Cerebellum (tissue), 4 donors: ENCODE measurements at places on chromosomes 16 and 17.

GRCh38 chr16:73280388-73280787 lies 232.5 kb upstream of the ZFHX3 start:
- no peak for DNase-seq

- no peak for DNase-seq
These were observed 88.1 kb upstream of the ASIC2 start for GRCh38 chr17:33381201-33381600.

- peak; percentile 70 for DNase-seq
These were observed 13.7 kb downstream of the HIC1 start for GRCh38 chr17:2068519-2069051.

GRCh38 chr16:11303405-11304138 lies 22.4 kb upstream of the PRM1 start:
- DNase-seq, result no peak

DNA sequence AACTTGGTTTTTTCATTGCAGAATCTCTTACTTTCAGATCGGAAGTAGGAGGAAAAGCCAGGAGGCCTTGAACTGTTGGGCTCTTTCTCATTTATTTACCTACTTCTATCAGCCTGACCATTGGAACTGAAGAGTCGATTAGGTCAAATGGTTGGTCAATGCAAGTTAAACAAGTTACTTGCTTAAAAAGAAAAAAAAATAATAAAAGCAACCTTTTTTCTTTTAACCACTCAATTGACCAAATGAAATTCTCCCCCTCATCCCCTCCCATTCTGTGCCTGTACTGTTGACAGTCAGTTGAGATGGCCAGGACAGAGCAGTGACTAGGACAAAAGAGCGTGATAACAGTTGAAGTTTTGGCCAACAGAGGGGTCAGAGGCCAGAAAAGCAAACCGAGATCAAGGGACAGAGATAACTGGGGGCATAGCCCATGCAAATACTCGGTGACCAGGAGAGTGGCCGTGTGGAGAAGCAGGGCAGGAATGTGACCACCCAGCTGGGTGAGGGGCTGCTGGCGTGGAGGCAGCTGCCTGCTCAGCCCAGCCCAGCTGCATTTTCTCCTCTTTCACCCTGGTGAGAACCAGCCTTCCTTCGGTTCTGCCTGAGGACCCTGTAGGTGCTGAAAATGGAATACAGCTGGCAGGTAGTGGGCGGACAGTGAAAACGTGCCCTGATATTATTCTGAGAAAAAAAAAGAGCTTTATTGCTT lies 72.2 kb downstream of the HS3ST3B1 start:
- no peak for DNase-seq

- no peak for DNase-seq
These were observed 101.0 kb downstream of the SYCE1L start for GRCh38 chr16:77300256-77300655.

DNA sequence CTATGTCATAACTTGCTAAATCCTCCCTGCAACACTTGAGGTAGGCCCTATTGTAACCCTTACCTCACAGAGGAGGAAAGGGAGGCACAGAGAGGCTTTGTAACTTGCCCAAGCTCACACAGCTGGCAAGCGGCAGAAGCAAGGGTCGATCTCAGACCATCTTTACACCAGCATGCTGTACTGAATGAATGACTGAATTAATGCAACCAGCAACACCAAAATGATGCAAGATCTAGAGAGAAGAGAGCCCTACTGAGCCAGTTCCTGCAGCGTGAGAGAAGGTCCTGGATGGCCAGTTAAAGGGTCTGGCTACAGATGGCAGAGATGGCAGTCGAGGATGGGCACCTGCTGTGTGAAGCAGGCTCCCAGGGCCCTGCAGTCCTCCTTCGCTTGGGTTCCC lies 8.2 kb upstream of the KLHL36 start:
- no peak for DNase-seq

- no peak for DNase-seq
These were observed 6.4 kb upstream of the RAB40C start for GRCh38 chr16:583470-583814.

GRCh38 chr17:22202702-22203101 lies 510.4 kb downstream of the KCNJ18 start:
- no peak for DNase-seq

DNA sequence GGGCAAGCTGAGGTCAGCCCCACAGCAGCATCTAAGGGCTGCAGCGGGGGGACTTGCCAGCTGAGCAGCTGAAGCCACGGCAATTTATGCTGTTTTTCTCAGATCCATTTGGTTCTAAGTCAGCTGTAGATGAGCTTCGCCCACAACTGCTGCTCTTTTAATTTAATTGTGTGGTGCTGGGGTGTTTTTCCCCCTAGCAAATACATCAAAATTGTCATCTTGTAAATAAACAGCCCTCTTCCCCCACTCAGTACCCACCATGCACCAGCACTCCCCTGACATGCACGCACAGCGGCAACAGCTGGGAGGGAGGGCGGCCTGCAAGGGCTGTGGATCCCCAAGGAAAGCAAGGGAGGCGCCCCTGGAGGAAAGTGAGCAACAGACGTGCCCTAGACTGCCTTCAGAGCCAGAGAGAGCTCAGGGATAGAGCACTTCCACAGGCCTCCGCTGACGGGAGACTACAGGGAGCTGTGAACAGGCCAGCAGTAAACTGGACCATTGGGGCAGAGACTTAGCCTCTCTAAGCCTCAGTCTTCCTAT lies 149.5 kb downstream of the TMEM132E start:
- no peak for DNase-seq

GRCh38 chr17:59423137-59423724 lies 91.8 kb downstream of the YPEL2 start:
- DNase-seq, result no peak

GRCh38 chr16:4514606-4515005 lies 24.0 kb downstream of the CDIP1 start:
- no peak for DNase-seq

DNA sequence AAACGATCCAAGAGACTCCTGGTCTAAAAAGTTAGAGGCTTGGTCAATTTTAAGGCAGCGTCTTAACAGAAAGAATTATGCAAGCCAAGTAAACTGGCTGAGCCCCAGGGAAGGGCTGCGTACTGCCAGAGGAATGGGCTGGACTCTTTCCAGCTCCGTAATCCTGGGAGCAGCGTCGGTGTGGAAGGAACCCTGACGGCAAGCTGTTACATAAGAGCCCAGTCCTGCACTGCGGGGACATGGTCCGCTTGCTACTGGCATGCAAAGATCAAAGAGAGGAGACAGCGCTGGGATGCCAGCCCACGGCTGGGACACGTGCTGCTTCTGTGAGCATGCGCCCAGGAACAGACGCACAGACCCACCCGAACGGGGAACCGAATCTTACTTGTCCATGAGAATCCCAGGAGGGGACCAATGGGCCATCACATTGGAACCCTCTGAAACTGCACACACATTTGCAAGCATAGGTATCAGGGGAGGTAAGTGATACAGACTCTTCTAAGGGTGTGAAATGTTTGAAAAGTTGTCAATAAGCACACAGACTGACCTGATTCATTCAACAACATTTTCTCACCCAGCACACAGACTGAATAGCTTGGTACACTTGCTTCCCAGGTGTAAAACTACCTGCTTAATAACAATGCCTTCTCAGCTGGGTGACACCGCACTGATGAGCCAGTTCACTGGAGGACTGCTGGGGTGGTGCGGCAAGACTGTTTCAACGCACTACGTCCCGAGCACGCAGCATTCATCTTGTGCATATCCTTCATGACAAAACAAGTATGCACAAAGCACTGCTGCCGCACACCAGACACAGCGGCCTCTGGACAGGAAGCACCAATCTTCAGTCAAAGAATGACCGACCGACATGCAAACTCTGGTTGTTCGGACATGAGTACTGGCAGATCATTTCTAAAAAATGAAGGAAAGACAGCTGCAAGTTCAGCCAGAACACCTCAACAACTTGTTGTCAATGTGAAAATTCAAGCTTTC lies 94.9 kb downstream of the ANKRD11 start:
- peak; percentile 91 for DNase-seq

DNA sequence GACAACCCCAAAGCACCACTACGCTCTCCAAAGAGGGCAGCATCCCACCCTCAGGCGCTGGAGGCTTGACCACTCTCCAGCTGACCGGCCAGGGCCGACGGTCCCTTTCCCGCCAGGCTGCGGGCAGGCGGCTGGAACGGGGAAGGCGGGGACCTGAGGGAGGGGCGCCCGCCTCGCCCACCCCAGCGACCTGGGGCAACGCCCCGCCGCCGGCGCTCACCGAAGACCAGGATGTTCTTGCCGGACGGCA lies 431 bp downstream of the DYNC1LI2 start:
- DNase-seq, result no peak

DNA sequence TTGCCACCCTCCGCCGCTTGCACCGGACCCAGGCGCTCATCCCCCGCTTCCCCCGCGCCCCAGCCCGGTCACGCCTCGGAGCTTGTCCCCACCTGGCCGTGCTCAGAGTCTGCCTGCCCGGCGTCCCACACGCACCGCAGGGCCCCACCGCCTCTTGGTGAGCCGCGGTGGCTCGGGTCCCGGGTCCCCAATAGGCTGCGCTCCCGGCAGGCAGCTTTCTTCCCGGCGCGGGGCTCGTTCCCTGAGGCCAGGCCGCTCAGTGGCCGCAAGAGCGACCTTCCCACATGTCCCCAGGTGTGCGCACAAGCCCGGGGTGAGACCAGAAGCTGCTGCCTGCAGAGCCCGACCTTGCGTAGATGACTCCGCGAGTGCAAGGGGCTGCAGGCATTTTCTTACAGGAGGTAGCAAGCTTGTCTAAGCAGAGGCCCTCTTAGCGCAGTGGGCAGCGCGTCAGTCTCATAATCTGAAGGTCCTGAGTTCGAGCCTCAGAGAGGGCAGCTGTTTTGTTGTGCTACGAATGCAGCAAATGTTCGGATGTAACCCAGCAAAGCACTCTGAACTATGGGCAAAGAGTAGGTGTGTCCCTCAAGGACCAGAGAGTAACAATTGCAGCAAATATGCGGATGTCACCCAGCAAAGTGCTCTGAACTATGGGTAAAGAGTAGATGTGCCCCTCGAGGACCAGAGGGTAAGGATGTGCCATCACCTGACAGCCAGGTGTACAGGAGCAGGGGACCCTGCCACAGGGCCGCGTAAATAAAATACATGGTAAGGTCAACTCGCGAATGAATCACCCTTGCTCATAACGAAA lies 15.6 kb downstream of the TLE7 start:
- DNase-seq, result no peak

DNA sequence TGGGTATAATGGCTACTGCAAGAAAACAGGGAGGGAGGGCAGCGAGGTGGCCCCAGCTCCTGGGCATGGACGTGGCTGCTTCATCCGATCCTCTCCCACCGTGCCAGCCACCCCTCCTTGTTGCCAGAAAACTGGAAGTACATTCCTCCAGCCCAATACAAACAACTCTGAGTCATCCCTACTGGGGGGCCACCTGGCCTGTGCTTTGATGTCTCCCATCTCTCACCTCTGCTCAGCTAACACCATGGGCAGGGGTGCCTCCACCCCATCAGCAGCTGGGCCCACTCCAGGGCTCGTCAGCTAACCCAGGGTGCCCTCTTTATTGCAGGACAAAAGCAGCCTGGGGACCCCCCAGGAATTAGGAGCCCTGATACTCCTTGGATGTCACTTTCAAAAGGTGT lies 2.0 kb downstream of the RHBDF2 start:
- DNase-seq, result no peak

DNA sequence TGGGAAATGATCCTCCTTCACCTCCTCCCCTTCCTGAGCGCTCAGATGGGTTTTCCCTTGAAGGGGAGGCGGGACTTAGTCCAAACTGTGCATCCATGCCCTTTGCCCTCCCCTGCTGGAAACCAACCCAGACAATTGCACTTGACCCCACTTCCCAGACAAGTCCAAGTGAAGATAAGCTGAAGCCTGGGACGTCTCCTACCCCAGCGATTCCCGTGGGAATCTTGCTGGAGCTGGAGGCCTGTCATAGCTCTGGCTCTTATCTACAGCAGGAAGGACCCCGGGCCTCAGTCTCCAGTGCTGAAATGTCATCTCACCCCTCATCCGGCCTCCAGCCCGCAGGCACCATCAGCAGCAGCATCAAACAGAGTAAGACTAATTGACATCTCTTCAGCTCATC lies 6.5 kb upstream of the NGFR start:
- no peak for DNase-seq

DNA sequence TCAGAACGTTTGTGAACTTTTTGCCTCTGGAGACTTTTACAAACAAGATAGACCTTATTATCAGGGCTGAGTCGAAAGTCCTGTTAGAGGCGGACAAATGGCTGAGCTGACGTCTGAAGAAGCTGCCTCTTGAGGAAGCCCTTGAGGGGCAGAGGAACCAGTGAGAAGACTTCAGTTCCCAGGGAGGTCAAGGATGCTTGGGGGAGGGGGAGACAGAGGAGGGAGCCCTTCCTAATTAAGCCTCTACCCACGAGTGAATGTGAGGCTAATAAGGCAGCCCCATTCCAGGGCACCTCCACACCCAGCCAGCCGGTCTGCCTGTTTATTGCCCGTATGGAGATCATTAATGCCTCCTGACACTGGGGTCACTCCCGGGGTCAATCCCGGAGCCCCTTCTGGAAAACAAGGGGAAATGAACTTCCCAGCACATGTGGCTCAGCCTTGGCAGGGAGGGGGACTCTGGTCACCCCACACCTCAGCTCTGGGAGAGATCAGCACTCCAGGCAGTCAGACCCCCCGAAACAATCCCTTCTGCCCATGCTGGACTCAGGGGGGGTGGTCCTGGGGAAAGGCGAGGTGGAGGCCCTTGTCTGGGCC lies 9.2 kb upstream of the TBX4 start:
- no peak for DNase-seq

GRCh38 chr17:66548659-66549310 lies 246.4 kb downstream of the PRKCA start:
- no peak for DNase-seq
